Activated naive CD4-positive, alpha-beta T cell treated with Interleukin-2 at 50 U/mL for 16 hours (primary cell): ENCODE measurements at places on chromosomes 2 and 18.

DNA sequence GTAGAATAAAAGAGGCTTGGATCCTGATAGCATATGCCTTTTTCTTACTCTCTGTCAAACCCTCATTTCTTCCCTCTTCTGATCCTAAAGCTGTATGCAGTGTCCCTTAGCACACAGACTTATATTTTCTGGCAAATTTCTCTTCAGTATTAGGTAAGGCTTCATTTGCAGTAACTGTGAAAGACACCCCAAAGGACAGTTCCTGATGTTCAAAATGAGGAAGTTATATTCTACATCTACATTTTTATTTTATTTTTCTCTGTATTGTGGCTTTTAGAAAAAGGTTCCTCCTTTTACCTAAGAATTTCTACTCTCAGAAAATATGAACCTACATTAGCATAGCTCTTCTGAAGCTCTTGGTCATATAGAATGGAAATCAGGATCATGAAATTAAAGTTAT is 261.7 kb downstream of the PDE11A start:
- no peak for DNase-seq

DNA sequence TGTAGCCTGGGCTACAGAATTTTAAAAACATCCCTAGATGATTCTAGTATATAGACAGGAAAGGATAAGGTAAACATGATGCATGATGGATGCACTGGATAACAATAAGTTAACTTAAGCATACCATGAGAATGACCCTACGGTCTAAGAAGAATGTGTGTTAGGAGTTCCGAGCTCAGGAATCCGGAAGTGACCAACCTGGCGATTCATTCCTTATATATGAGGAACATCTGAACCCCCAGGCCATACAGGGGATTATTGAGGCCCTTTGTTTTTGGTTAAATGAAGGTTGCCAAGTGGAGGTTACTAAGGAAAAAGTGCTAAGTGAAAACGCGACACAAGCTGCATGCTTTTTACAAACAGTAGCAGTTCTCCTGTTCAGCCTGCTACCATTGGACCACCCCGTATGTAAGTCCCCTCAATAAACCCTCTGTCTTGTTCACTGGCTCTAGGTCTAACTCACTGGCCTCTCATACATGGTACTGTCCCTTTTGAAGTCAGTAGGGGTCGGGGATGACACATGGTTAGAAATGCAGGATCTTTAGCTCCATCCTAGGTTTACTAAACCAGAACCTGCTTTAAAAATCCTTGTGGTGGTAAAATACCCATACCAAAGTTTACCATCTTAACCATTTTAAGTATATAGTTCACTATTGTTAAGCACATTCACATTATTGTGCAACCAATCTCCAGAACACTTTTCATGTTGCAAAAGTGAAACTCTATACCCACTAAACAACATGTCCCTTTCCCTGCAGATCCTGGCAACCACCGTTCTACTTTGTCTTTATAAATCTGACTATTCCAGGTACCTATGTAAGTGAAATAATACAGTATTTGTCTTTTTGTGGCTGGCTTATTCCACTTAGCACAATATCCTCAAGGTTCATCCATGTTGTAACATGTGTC is 111.0 kb upstream of the MAP4K3 start:
- no peak for DNase-seq

DNA sequence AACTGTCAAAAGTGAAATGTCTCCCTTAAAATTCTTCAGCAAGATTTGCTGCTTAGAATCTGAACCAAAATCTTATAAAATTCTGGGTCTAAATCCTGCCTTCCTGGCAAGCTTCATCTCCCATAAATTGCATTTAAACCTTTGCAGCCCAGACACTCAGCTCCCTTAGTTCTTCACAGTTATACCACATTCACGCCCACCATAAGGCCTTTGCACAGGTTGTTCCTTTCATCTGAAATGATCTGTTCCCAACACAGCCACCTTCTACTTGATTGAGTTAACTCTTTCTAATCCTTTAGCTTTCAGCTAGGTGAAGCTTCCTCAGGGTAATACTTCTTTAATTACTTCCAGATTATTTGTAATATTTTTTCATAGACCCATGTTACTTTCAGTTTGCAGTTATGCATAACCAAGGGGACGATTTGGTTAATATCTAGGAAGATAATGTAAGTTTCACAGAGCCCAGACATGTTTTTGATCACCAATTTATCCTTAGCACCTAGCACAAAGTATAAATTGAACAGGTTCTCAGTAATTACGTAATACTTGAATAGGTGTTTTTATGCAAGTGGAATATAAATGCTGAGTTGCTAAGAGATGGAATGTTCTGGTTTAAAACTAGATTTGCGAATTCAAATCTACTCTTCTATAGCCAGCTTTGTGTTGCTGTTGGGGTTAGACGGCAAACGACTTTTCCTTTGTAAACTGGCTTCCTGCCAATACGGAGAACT is 779.7 kb upstream of the PKDCC start:
- DNase-seq: no peak

GRCh38 chr18:63141778-63142176 is 177.8 kb downstream of the BCL2 start:
- no peak for DNase-seq

DNA sequence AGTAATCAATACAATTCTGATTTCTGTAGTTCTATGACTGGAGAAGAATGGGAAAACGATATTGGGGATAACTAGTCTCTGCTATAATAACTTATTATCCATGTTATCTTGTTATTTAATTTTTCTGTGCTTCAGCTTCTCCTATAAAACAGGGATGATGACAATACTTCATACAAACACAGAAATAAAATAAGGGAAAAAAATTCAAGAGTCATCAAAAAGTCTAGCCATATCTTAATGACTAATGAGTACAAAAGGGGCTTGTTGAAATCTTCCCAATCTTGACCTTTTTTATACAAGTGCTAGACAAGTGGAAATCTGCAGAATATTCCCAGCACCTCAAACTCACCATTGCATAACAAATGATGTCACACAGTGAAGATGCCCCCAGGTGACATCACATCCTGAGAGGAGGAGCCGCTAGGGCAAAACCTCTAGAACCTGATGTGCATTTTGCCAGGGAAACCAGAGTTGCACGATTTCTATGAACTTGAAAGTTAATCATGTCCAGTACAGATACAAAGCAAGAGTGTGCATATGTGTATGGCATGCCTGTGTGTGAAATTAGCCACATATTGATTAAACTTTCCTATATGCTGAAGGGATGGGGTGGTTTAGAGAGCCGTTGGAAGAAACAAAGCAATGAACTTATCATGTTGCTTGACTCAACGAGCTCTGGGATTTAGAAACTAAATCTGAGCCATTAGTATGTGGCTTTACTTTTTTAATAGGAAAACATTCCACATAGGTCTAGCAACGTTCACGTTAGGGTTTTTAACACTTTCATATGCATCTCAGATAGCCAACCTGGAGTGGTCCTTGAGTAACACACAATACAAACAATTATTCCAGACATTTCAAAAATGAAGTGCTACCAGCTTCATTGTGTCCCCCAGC is 278.9 kb downstream of the SLC4A3 start:
- no peak for DNase-seq

- no peak for DNase-seq
Measured at GRCh38 chr18:62999392-62999791, 284.1 kb downstream of the PHLPP1 start.

DNA sequence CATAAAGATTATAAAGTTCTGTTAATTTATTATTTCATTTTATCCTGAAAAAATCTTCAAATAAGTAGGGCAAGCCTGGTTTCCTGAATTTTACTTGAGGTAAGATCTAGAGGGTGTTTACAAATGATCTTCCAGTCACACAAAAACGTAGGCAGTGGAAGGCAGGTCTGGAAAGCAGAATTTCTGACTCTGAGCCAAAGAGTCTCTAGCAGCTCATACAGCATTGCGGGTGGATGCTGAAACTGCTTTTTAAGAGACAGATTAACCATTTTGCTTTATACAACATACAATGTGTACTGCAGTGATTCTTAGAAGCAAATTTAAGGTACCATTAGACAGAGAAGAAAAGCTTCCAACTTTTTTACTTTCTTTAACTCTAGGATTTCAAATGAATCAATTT is 117.0 kb downstream of the FTCDNL1 start:
- no peak for DNase-seq

GRCh38 chr2:1495676-1496358 is 82.6 kb downstream of the TPO start:
- DNase-seq: no peak

DNA sequence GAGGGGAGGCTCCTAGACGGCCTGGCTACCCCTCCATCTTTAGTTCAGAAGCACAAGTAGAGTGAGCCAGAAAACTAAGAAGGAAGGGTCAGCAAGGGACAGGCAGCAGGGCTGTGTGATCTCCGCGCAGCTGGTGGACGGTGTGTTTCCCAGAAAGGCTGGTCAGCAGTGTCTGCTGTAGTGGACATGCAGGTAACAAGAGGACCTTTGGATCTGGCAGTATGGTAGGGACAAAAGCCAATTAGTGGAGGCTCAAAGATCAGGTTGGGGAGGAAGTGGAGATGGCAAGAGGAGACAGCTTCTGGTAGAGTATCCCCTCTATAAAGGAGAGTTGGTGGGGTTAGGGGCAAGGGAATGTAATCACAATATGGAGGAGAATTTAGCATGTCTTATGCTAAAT is 95.1 kb downstream of the NCK2 start:
- no peak for DNase-seq

DNA sequence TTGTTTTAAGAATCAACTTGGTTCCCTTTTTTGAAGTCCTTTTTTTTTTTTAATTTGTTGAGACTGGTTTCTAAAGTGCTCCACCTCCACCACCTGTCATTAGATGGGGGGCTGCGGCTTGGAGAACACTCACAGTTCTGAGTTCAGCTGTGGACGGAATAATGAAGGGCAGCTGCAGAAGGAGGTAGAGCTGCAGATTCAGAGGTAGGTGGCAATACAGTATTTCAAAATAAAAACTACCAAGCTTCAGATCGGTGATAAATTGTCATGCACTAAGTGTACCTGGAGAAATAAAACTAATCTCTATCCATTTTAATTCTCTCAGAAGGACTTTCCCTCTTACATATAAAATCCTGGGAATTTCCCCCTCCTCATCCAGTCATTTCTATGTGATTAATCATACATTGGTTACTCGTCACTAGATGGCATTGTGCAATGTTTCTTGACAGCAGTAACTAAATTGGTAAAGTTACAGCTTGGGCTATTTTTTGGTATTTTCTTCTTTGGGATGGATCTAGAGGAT is 81.1 kb upstream of the SLC39A10 start:
- no peak for DNase-seq

- no peak for DNase-seq
Measured at GRCh38 chr2:6352906-6353515, 512.7 kb downstream of the CMPK2 start.

- DNase-seq: no peak
Measured at GRCh38 chr2:235960716-235961640, 207.2 kb downstream of the GBX2 start.

DNA sequence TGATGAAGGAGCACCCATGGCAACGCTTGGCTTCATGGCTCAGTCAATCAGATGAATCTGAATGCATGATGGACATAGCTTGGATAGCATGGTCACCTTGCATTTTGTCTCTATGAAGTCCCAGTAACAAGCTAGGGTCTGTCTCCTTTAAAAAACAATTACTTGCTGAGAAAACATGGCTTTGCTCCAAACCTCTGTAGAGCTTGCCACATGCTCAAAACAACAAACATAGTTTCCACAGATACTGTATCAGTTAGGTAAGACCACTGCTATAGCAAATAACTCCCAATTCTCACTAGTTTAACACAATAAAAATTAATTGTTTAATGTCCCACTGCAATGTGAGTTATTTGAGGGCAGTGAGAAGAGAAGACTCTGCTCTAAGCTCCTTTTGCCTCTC is 401.0 kb downstream of the IRS1 start:
- DNase-seq: no peak

DNA sequence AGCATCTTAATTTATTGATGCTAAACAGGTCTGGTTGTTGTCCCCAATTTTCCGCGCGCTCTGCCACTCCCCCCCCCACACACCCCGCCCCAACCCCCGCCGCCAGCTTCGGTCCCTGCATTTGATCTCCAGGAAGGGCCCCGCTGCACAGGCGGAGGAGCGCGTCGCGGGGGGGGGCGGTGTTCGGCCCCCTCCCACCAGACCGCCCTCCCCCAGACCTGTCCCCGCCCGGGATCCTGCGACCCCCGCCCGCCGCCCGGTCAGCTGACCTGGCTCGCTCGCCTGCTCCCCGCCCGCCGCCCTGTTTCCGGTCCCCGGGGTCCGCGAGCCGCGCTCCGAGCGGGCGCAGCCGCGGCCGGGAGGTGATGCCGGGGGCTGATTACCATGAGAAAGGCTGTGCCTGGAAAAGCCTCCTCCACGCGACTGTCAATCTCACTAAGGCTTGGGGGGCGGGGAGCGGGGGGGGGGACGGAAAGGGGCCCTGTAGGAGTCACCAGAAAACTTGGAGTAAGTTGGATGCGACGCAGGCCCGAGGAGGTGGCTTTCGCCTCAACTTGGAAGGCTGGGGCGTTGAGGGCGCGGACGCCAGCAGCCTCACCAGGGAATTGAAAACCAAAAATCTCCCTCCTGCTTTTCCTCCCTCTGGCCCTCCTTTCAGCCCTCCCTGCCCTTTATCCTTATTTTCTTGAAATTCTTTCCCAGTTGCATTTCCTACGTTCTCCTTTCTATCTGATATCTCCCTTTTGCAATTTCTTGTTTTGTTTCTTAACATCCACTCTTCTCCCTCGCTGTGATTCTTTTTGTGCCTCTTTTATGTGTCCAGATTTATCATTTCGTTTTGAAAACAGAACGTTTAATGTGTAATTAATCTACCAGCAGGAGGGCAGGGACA is 4.4 kb upstream of the ZEB2 start:
- no peak for DNase-seq

- no peak for DNase-seq
Measured at GRCh38 chr18:23565916-23566547, 20.3 kb downstream of the NPC1 start.

DNA sequence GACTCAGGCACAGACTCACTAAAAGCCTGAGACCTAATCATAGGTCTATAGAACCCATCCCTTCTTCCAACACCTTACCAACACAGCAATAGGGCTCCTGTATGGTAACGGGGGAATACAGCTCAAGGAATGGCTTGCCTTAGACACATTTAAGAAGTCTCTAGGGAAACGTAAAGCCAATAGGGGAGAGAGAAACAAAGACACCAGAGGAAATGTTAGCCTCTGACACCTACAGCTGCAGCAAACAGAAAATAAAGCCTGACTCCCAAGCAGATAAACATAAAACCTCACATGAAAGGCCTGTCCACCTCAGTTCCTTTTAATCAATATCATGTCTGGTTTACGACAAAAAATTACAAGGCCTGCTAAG is 51.1 kb upstream of the NCOA1 start:
- no peak for DNase-seq

GRCh38 chr18:60826346-60826745 is 453.8 kb upstream of the MC4R start:
- DNase-seq: no peak
